ENCODE measurements at places on chromosomes 4 and X.
A peak's percentile ranks its signal among the peaks of the same experiment; 100 is the strongest.

DNA sequence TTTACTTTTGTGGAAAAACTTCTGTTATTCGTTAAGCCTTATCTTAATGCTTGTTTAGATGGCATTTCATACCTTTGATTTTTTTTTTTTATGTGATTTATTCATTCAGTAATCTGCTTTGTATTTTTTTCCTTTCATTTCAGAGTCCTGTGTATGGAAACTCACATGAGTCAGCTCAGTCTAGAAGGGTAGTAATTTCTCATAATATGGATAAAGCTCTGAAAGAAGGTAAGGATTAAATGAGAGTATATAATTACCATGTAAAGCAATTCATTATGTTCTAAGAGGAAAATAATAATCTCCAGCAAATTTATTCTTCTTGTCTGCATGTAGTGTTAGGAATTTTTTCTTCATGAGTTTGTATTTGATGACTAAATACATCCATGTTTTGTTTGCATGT lies 37.8 kb downstream of the SNX25 start:
- no peak for DNase-seq

GRCh38 chr4:160831165-160831922 lies 1332.5 kb downstream of the FSTL5 start:
- no peak for DNase-seq

- peak; percentile 23 for DNase-seq
These were observed 47.9 kb downstream of the EFNB1 start for GRCh38 chrX:68876731-68877130.

DNA sequence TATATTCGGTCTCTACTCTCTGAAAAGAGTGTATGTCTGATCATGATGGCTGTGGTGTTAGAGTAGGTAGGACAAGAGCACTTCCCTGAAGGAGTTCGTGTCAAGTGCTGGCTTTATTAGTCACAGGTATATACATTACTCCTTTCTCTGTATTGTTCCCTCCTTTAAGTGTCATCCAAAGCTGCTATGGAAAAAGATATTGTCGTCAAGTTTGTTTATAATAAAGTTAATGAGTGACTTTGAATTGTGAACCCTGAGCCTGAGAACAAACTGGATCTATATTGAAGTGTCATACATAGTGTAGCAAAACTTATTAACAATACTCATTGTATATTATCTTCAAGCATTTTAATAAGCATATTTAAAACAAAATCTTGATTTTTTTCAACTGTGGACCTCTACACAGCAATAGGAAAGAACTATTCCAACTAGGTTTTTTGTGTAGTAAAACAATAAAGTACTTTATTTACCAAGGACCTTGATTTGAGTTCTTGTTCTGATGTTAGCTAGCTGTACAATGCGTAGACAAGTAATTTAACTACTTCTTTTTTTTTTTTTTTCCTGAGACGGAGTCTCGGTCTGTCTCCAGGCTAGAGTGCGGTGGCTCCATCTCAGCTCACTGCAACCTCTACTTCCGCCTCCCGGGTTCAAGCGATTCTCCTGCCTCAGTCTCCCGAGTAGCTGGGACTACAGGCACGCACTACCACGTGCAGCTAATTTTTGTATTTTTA lies 177.7 kb downstream of the RAPGEF2 start:
- no peak for DNase-seq

- DNase-seq = no peak
These were observed 70.1 kb downstream of the NBDY start for GRCh38 chrX:56798866-56799758.

DNA sequence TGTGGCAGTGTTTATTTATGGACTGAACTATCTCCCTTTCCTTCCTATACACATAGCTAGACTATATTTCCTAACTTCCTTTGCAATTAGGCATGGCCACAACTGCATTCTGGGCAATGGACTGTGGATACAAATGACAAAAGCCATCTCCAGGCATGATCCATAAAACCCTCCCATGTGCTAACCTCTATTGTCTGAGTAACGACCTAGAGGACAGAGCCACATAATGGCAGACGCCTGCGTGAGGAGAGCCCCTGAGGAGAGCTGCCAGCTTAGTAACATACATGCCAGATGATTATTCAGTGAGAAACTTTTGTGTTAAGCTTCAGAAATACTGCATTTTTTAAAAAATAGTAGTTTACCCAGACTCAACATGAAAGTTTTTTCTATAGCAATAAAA lies 142.9 kb downstream of the ADGRA3 start:
- no peak for DNase-seq

- no peak for DNase-seq
These were observed 285.0 kb upstream of the AADAT start for GRCh38 chr4:170374770-170375169.

DNA sequence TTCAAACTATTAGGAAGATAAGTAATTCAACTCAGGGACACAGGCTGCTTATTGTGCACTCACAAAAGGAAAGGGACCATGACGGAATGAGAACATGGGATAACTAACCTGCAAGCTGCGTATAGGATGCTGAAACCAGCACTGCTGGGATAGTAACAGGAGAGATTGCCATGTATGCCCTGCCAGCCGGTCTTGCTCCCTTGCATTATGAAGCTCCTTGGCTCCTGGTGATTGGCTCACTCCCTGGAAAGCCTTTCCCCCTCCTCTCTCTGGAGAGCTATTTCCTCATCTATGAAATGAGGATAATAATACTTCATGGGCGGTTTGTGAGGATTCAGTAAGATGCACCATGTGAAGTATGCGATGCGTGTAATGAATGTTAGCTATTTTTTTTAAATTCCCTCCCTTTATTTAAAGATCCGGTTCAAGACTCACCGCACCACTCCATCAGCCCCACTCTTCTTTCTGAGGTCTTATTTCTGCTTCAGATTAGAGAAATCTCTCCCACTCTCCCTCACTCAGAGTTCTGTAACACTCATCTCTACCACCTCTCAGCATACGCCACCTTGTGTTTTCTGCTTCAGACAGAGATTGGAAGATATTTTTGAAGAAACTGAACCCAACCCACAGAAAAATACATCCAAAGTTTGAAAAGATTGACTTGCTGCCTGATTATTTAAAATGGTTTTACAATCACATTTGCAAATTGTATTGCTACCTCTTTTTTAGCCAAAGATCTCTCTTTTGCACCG lies 18.4 kb downstream of the MSMO1 start:
- no peak for DNase-seq

- no peak for DNase-seq
These were observed 226.2 kb downstream of the TACR3 start for GRCh38 chr4:103493450-103494159.

DNA sequence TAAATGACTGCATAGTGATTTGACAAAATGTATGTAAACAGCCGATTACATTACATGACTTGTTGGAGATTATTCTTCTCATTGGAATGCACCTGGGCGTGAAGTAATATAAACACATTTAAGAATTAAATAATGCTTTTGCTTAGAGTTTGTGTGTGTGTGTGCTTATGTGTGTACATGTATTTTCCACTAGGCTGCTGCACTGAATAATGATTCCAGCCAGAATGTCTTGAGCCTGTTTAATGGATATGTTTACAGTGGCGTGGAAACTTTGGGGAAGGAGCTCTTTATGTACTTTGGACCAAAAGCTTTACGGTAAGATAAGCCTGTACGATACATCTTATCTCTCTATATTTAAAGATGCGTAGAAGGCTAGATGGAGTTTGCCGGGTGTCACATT lies 12.6 kb downstream of the NEIL3 start:
- DNase-seq = no peak

DNA sequence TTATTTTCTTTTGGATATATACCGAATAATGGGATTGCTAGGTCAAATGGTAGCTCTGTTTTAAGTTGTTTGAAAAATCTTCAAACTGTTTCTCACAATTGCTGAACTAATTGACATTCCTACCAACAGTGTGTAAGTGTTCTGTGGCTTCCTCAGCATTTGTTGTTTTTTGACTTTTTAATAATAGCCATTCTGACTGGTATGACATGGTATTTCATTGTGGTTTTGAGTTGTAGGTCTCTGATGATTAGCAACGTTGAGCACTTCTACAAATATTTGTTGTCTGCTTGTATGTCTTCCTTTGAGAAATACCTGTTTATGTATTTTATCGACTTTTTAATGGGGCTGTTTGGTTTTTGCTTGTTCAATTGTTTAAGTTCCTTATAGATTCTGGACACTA lies 680.1 kb upstream of the GRIA3 start:
- DNase-seq = no peak

GRCh38 chr4:117063961-117064696 lies 21.2 kb downstream of the TRAM1L1 start:
- DNase-seq = no peak

DNA sequence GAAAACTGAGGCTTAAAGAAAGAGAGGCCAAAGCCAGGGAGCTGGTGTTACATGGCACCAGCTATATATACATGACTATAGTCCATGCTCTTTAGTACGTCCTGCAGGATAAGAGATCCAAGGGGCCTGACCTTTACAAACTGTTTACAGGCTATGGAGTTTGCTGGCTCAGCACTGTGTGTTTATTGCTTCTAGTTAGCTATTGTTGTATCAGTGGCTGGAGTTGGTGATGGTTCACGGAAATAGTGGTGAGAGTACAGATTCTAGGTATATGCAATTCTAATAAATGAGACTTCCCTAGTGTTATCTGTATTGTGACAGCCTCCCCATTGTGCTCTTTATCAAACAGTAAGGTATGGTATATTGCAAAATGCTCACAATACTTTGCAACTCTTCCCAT lies 46.5 kb downstream of the REPS2 start:
- no peak for DNase-seq

DNA sequence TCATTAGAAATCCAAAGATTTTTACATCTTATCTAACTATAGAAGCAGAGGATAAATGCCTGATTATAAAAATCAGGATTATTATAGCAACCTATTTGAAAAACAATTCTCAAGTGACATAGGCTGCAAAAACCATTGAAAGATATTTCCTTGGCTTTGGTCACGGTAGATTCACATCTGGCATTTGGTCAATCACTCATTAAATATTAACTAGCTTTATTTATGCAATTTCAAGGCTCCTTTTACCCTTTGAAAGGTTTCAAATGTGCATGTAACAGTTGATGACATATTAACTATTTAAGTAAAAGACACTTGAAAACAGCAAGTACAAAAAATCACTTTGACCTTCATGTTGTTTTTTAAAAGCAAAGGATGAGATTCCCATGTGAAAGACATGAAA lies 98.1 kb downstream of the MMRN1 start:
- DNase-seq = no peak

DNA sequence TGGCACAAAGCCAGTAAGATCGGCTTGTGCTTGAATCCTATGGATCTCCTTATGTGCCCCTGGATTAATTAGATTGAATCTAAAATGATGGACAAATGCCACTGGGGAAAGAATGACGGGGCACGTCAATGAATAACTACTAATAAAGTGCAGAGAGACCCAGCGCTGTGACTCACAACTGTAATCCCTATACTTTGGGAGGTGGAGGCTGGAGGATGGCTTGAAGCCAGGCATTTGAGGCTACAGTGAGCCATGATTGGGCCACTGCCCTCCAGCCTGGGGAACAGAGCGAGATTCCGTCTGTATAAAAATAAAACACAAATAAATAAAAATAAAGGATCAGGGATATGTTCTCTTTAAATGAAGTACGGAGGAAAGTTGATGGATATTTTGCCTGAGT lies 179.4 kb downstream of the DCHS2 start:
- no peak for DNase-seq
